ENCODE measurements at places on chromosomes 13 and 19. TPM values are rescaled to one million over a fixed set of nuclear protein-coding genes. Genes with fewer than 3 reads are reported as not detected.

Gene URAD
- total RNA-seq: not detected

Gene COMP
- not detected for total RNA-seq

Gene CBY2
- total RNA-seq: 0.61 TPM

Gene CGB7
- not detected for total RNA-seq

Gene OR7A5
- total RNA-seq: not detected

Gene CEBPA
- 2.3 TPM for total RNA-seq

Gene EDNRB
- total RNA-seq: not detected

Gene TSEN34
- 23.2 TPM for total RNA-seq

Gene ERCC5
- 136 TPM for total RNA-seq

Gene CCDC8
- not detected for total RNA-seq

Gene NKG7
- 2.8 TPM for total RNA-seq

Gene RFX1
- total RNA-seq: 17.8 TPM

Gene PCDH9
- total RNA-seq: 0.08 TPM

Gene NCCRP1
- not detected for total RNA-seq

Gene SMAD9
- not detected for total RNA-seq

Gene AMER2
- not detected for total RNA-seq

Gene PCDH20
- not detected for total RNA-seq

Gene LSR
- 48.9 TPM for total RNA-seq

Gene VSTM2B
- not detected for total RNA-seq

Gene UBE2L5
- not detected for total RNA-seq

Gene CD37
- total RNA-seq: 330 TPM

Gene IL17D
- not detected for total RNA-seq

Gene COX7A1
- total RNA-seq: not detected

Gene HIPK4
- total RNA-seq: not detected

Gene CD70
- total RNA-seq: 3.0 TPM

Gene CCNA1
- total RNA-seq: not detected

Gene TNNI3
- not detected for total RNA-seq

Gene LGALS4
- total RNA-seq: 6.1 TPM

Gene SBK2
- total RNA-seq: not detected

Gene DNAAF3
- not detected for total RNA-seq

Gene DHRS12
- 24.3 TPM for total RNA-seq

Gene CASP14
- total RNA-seq: not detected

Gene N4BP2L1
- total RNA-seq: 51.9 TPM

Gene SHISA7
- not detected for total RNA-seq

Gene SULT2A1
- not detected for total RNA-seq

Gene PDX1
- not detected for total RNA-seq

Gene TEX29
- total RNA-seq: not detected

Gene ZNF573
- 31.1 TPM for total RNA-seq

Gene CFD
- 1.1 TPM for total RNA-seq

Gene ZNF99
- not detected for total RNA-seq

Gene CRX
- not detected for total RNA-seq

Gene NPHS1
- total RNA-seq: not detected

Gene ZNF440
- total RNA-seq: 18.5 TPM

Gene MVB12A
- 38.0 TPM for total RNA-seq

Gene ZNF714
- 14.7 TPM for total RNA-seq

Gene IFNL3
- not detected for total RNA-seq

Gene KLK11
- total RNA-seq: not detected

Gene ADGRE1
- 10.0 TPM for total RNA-seq

Gene CGB8
- total RNA-seq: not detected
